ENCODE measurements at places on chromosomes 4 and X.

DNA sequence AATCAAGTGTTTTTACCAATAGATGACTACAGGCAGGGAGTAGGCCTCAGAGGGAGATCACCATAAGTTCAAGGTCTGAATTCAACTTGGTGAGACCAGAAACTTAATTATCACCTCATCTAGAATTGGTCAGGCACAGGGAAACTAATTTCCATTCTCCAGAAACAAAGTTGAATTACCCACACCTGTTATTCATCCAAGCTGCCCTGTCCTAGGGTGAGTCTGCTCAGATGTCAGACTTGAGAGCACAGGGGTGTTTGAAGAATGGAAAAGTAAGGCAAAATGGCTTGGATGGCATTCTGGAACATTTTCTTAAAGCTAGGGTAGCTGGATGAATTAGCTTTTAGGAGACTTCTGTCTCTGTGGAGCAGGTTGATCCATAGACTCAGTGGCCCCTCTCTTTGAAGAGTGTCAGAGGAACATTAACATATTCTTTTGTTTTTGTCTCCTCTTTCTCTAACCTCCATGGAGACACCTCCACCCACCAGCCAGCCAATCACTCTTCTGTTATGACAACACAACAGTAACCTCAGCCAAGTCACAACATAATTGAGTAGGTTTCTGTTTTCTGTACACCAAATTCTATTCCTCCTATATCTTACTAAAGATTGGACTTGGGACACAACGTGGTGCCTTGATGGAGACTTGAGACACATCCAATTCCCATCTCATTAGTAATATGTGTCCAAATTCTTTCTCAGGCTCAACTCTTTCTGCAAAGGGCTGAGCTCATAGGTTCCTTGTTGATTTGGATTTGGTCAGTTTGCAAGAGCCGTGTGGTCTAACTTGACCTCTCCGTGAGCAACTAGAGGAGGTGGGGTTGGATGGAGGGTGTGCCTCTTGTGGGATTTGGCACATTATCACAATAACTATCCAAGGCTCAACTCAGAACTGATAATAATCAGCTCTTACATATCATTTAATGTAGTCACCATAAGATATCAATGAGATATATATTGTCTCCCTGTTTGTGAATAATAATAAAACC lies 45.1 kb downstream of the VSIG4 start:
- DNase-seq = no peak

- no peak for DNase-seq
Measured at GRCh38 chrX:11190745-11191510, 79.8 kb downstream of the HCCS start.

DNA sequence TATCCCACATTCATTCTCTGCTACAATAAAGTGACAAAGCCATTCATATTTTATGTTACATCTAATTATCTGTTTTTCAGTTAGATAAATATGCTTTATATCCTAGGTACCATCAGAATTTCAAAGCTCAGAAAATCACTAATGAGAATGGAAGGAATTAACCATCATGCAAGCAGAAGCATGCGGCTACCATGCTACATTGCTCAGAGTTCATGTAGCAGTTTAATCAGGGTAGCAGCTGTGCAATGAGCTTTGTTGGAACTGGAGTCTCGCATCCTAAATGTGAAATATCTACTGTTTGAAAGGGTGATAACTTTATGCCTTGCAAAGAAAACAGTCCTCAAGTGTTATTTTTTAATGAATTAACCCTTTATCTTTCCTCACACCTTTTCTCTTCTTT lies 77.5 kb downstream of the SNCA start:
- no peak for DNase-seq

- no peak for DNase-seq
Measured at GRCh38 chr4:123356921-123357320, 39.7 kb upstream of the SPRY1 start.

DNA sequence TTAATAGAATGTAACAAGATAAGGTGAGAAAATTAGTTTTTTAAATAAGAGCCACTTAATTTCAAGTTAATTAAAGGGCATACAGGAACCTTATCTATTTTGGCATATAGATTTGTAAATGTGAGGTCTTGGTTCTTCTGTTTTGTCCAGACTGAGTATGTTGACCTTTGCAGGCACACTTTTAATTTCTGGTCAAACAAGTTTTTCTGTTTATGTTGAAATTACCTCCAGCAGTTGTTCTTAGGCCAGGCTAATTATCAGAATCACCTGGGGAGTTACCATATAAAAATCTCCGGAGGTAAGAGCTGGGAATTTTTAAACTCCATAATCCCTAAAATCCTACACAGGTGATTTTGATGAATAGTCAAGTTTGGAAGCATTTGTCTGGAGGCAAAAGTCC lies 227.4 kb upstream of the ANKRD50 start:
- DNase-seq = no peak

- DNase-seq = no peak
Measured at GRCh38 chr4:163194593-163194992, 27.9 kb upstream of the NAF1 start.

- no peak for DNase-seq
Measured at GRCh38 chr4:79408063-79408462, at the start of gene GK2. Gene GK2 (minus strand): TSS chr4:79408228. CDS start chr4:79408200, 28 bp downstream.

DNA sequence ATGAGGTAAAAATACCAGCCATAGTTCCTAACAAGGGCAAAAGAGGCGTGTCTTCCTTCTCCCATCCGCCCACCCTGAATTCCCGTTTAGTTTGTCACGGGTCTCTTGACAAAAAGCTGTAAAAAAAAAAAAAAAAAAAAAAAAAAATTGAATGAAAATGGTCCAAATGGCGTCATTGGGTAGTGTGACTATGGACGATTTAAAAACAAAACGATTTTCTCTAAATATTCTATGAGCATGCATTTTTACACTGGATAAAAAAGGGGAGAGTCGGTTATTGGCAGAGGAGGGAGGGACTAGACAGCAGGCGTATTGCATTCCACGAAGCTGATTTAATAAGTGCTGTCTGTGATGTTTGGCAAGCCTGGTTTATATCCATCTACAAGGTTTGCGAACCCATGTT lies at the start of gene FAM133A:
Gene FAM133A (plus strand): TSS at position 338 of the 403 bp plus-strand sequence. CDS start 35,214 bp downstream, outside the sequence.
- DNase-seq = no peak

DNA sequence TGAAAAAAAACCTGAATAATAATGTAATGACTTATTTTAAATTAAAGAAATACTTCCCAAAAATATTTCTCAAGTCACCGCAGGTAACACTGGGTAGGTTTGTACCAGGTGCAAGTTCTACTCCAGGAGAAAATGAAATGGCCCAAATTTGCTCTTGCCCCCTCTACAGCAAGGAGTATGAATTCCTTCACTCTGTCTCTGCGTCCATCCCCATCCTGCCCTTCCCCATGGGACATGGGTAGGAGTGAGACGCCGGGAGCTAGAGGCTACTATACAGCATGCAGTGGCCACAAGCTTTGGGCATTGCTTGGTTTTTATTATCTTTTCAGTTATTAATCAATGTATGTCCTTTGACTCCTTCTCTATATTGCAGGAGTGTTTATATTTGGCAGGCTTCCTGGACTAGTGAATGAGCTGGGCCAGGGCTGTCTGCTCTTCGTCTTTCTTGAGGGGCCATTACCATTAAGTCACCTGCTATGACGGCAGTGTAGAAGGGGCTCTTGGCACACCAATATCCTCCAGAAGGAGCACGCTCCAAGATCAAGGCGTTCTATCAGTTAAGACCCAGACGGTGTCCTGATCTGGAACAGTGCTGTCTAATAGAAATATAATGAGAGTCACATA lies 149.6 kb downstream of the ENPP6 start:
- no peak for DNase-seq

GRCh38 chrX:115584696-115585095 lies 23.7 kb downstream of the PLS3 start:
- no peak for DNase-seq

- DNase-seq = no peak
Measured at GRCh38 chr4:10635091-10635490, 49.5 kb downstream of the CLNK start.

DNA sequence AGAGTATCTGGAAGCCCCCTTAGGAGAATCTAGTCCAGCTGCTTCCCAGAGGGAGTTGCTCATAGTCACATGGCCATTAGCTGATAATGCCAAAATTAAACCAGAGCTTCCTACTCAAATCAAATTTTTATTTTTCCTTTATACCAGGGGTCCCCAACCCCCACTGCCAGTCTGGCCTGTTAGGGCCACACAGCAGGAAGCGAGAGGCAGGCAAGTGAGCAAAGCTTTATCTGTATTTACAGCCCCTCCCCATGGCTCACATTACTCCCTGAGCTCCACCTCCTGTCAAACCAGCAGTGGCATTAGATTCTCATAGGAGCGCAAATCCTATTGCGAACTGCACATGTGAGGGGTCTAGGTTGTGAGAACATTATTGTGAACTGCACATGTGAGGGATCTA lies 19.2 kb upstream of the TNIP3 start:
- DNase-seq = no peak

- DNase-seq = no peak
Measured at GRCh38 chr4:24117975-24118374, 228.1 kb upstream of the PPARGC1A start.

- DNase-seq = no peak
Measured at GRCh38 chrX:9091258-9091657, 57.3 kb upstream of the FAM9B start.

- DNase-seq = no peak
Measured at GRCh38 chr4:113908829-113909228, 70.6 kb downstream of the ARSJ start.

- no peak for DNase-seq
Measured at GRCh38 chrX:19867411-19867732, 20.0 kb downstream of the SH3KBP1 start.

DNA sequence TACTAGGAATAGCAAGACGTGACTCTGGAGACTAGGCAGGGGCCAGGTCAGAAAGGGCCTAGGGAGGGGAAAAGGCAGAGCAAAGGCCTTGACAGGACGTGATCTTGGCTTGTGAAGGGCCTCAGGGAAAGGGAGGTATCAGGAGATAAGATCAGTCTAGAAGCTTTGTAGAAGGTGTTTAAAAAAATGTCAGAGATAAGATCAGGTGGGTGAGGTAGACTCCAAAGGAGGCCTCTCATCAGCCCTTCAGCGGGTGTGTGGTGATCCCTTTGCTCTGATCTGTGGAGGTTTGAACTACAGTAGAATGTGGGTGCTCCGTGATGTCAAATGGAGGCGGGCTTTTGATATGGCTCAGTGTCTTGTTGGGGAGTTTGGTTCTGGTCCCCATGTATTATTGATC lies 78.8 kb upstream of the PRPS1 start:
- DNase-seq = no peak

GRCh38 chr4:12447451-12447850 lies 1018.8 kb upstream of the HS3ST1 start:
- DNase-seq = no peak

DNA sequence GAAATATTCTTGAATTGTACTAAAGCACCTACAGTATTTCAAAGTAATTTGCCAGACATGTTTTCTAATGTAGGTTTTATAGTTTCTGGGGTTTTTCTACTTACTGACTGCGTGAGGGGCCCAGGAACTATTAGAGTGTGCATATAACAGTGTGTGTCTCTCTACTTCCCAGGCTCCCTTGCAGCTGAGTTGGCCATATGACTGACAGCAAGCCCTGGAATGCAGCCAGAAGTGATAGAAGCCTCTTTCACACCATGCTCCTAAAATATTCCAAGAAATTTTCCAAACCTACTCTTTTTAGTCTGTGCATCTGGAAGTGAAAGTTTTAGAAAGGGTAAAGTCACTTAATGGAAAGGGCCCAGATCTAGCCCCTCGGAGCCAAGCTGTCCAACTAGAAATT lies 96.7 kb upstream of the SLC7A11 start:
- no peak for DNase-seq

GRCh38 chr4:184329659-184330400 lies 112.2 kb upstream of the ENPP6 start:
- no peak for DNase-seq

DNA sequence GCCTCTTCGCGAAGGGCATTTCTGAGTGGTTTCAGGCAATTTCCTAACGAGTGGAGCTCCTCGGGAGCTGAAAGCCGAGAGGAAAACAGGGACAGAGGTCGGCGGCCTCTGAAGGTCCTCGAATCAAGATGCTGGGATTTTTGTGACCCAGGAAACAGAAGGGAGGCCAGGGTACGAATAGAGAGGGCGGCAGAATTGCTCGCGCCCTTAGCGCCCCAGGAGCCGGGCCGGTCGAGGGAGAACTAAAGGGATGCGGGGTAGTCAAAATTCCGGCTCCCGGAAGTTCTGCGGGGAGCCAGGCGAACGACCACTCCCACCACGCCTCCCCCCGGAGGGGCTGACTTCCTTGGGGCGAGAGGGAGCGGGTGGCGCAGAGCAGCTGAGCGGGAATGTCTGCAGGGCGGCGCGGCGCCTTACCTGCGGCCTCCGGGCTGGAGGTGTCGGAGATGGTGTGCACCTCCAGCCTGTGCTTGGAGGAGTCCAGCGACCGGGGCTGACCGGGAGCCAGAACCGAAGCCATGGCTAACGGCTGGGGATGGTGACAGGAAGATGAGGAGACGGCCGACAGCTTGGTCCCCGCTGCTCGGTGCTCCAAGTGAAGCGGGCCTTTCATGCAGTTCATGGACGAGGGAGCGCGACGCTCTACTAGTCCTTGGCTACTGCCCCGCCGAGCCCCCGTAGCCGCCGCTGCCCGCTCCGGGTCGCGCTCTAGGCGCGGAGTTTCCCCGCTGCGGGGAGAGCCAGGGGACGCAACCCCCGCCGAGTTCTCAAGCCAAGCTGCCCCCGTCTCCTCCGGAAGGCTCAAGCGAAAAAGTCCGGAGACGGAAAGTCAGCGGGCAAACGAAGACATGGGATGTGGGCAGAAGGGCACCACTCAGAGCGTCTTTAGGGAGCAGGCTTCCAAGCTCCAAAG lies 782 bp downstream of the PITX2 start:
- no peak for DNase-seq

- no peak for DNase-seq
Measured at GRCh38 chrX:97016106-97016505, 132.4 kb downstream of the RPA4 start.

GRCh38 chr4:40750461-40751258 lies 905 bp downstream of the NSUN7 start:
- DNase-seq = no peak

DNA sequence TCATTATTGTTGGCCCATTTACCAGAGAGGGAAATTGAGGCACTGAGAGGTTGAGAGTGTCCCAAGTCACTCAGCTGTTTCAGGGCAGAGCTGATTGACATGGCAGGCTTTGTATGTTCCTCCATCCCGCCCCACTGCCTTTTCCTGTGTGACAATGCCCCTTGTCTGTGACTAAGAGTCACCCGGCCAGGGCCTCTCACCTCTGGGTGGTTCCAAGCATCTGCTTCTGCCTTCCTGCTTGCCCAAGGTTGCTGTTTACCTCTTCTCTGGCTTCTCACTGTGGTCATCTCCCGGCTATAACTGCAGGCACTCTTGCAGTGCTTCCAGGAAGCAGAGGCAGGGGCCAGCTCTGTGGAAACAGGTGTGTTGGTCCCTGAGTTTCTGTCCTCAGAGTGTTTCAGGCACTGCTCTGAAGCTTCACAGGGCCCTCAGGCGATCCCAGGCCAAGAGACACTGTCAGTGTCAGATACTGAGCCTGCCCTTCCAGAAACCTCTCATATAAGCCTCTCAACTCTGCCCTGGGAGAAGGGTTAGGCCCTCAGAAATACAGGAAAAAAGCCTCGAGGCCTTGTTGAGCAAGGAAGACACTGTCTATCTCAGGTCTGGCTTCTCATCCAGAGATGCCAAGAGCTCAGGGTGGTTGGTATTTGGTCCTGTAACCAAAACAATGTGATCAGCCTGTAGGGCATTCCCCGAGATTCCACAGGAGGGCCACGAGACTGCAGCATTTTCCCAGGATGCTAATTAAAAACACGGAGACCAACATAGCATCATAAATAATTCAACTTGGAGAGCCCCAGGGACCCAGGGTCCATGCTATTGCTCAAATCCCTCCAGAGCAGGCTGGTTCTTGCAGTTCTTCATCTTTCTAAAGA lies 42.0 kb upstream of the PROM1 start:
- DNase-seq = no peak

- no peak for DNase-seq
Measured at GRCh38 chrX:115058276-115058675, 40.9 kb upstream of the IL13RA2 start.

- DNase-seq = no peak
Measured at GRCh38 chr4:183532821-183533220, 28.0 kb downstream of the ING2 start.
